ENCODE measurements at places on chromosomes 2 and 18.

GRCh38 chr2:221844212-221845020 lies 272.3 kb upstream of the EPHA4 start:
- DNase-seq: no peak

DNA sequence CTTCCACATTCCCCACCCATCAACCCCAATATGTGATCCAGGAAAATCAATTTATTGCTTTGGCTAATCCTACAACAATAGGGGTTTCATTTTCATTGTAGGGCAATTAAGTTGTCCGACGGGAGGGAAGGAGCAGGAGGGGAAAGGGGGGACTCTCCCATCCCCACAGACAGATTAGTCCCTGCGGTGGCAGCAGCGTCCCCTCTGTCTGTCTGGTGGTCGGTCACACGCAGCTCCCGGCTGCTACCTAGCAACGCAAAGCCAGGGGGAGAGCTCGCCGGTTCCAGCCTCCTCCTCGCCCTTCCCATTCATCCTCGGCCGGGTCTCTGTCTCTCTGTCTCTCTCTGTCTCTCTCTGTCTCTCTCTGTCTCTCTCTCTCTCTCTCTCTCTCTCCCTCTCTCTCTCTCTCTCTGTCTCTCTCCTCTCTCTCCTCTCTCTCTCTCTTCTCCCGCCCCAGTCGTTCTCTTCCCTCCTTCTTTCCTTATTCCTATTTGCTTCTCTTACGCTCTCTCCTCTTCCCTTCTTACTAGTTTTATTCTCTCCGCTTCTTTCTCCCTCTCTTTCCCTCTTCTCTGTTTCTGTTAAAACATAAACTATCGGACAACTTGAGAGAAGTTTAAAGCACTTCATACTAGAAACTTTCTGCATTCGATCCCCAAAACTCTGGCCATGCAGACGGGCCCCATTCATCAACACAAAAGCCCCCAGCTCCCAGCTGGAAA lies 1.2 kb downstream of the LRP2 start:
- no peak for DNase-seq

- DNase-seq: no peak
Measured at GRCh38 chr18:24611075-24611474, 150.6 kb downstream of the HRH4 start.

DNA sequence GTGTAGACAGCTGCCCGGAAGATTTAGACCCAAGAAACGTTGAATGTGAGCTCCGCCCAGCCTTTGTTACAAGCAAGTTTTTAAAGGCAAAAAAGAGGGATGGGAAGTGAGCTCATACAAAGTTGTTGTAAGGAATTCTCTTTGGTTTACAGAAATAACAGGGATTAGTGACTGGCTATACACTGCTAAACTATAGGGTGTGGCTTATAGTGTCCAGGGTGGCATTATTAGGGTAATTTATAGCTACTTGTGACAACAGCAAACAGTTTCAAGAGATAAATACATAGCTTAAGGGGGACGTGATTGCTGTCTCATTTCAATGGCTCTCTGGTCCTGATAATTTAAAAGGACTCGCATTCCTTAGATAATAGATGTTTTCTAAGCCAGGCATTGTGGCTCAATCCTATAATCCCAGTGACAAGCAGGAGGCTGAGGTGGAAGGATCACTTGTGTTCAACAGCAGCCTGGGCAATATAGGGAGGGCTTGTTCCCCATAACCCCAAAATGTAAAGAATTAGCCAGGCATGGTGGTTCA lies 66.5 kb upstream of the TGIF1 start:
- no peak for DNase-seq

- no peak for DNase-seq
Measured at GRCh38 chr18:23853448-23854195, 160.9 kb upstream of the TTC39C start.

GRCh38 chr2:235511187-235511661 lies 17.4 kb downstream of the AGAP1 start:
- no peak for DNase-seq

- no peak for DNase-seq
Measured at GRCh38 chr18:51516478-51517038, 319.1 kb upstream of the MEX3C start.

DNA sequence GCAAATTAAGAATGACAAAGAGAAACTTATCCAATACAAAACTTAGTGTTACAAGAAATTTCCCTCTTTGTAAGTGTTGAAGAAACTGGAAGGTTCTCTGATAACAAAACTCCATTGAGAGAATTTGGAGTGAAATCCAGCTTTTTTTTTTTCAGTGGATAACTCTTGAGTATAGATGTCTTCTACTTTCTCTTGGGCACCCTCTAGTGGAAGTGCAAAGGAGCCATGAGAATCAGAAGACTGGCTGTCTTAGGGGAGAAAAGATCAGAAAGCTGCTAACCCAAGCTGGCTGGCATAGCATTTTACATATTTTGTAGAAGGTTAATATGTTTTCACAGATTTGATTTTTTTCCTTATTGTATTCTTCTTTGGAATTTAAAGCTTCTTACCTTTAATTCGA lies 138.8 kb upstream of the SATB2 start:
- DNase-seq: no peak

DNA sequence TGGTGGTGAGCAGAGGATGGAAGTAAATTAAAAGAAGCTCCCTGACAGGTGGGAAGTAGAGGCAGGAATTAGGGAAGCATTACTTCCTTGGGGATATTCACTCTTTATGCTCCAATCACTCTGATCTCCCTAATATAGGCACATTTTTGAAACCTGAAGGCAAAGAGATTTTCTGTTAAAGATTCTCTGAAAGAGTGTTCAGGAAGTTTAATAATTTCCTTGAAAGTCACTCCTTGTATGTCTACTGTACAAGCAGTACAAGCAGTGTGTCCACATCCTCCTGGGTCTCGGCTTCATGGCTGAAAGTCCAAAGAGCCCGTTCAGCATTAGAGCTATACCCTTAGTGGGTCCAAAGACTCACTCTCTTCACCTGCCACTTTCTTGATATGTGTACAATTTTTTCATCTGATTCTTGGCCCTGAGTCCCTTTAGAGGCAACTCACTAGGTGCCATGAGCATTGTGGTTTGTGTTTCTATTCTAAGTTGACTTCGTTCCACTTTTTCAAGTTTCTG lies 60.2 kb downstream of the AAK1 start:
- no peak for DNase-seq

- DNase-seq: no peak
Measured at GRCh38 chr18:51537487-51537886, 340.0 kb upstream of the MEX3C start.

DNA sequence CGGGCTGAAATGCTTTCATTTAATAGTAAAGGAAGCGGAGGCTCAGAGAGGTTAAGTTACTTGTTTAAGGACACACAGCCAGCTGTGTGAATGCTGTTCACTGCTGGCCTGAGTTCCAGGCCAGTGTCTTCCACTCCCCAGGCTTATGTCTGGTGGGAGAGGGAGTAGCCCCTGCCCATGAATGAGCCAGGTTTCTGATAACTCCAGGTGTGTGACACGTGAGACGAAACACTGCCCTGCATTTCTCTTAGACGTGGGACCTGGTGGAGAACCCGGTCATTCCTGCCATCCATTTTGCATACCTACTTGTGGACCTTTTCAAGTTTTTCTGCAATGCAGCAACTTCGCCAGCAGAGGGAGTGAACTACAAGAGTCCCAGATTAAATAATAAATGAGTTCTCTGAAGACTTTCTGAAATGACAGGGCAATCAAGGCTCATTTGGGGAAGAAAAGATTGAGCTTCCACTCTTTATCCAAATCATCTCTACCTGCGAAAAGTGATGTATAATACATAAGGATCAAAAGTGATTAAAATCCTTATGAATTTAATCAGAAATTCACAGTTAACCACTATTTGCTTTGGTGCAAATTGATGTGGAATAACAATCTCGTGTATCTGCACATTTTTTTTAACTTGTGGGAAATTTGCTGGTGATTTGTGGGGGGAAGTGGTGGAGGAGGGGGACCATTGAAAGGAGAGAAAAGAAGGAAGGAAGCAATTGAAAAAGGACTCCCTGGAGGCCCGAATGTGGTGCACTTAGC lies 79.4 kb upstream of the ASB18 start:
- peak; percentile 29 for DNase-seq

GRCh38 chr2:134181219-134181618 lies 72.7 kb upstream of the MGAT5 start:
- no peak for DNase-seq

- no peak for DNase-seq
Measured at GRCh38 chr18:7789856-7790552, 222.9 kb downstream of the PTPRM start.

DNA sequence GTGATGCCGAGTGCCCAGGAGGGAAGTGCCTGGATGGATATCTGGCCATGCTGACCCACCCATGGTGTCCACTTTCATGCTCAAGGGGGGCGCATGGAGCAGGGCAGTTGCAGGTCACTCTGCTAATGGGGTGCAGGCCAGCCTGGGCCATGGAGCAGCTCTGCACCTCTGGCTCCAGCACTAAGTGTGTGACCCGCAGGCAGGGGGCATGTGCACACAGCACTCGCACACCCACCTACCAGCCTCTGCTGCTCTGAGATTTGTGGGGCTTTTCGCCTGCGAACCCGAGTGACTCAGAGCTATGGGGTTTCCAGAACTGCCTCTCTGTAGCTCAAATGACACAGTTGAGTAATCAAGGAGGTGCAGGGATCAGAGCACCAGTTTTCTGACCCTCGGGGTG lies 66.2 kb downstream of the CYP26B1 start:
- no peak for DNase-seq

GRCh38 chr18:68172842-68173549 lies 541.9 kb downstream of the TMX3 start:
- DNase-seq: no peak

DNA sequence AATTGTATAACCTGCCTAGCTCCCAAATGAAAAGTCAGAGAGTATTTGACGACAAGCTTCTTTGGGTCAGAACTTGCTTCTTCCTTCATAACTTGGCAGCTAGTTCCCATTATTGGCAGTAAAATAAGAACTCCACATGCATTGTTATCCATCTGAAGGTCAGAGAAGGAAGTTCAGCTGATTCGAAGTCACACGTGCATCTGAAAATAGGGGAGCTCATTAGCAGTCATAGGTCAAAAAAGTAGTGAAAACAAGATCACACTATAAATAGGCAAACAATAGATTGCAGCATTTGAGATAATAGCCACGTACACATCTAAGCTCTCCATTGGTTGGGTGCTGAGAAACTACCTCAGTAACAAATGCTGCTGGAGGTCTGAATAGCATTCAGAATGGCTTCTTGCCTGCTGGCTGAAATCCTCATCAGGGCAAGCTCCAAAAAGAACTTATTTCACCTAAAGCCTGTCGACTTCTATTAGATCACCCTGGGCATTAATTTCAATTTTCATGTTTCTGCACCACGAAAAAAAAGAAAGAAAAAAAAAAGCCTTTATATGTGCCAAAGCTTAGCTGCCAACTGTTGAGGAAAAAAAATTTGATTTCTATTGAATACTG lies 1492.9 kb upstream of the CELF4 start:
- no peak for DNase-seq

DNA sequence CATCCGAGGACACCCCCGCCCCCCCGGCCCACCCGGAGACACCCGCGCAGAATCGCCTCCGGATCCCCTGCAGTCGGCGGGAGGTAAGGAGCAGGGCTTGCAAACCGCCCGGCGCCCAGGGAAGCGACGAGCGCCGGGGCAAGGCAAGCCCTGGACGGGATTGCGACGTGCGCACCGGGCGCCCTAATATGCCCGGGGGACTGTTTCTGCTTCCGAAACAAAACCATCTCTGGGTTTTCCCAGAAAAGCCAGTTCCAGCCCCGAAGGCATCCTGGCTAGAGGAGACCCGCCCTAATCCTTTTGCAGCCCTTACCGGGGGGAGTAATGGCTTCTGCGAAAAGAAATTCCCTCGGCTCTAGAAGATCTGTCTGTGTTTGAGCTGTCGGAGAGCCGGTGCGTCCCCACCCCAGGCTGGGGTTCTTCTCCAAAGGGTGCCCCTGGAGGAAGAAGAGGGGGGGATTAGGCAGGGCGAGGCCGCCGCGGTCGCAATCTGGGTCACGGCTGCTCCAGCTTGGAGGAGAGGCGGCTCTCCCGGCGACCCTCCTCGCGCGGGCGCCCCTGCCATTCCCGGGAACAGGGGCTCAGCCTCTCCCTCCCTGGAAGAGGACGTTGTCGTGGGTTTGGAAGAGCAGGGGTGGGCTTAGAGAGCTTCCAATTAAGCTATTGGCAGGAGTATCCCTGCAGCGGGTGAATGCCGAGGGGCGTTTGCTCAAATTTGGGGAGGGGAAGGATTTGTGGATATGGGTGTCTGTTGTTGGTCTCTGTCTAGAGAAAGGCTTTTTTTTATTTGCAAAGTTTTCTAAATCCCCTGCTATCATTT lies 521 bp downstream of the MYCN start:
- no peak for DNase-seq

- DNase-seq: no peak
Measured at GRCh38 chr2:203973000-203973399, 36.4 kb downstream of the ICOS start.

GRCh38 chr2:151056870-151057269 lies 204.8 kb downstream of the RBM43 start:
- no peak for DNase-seq

DNA sequence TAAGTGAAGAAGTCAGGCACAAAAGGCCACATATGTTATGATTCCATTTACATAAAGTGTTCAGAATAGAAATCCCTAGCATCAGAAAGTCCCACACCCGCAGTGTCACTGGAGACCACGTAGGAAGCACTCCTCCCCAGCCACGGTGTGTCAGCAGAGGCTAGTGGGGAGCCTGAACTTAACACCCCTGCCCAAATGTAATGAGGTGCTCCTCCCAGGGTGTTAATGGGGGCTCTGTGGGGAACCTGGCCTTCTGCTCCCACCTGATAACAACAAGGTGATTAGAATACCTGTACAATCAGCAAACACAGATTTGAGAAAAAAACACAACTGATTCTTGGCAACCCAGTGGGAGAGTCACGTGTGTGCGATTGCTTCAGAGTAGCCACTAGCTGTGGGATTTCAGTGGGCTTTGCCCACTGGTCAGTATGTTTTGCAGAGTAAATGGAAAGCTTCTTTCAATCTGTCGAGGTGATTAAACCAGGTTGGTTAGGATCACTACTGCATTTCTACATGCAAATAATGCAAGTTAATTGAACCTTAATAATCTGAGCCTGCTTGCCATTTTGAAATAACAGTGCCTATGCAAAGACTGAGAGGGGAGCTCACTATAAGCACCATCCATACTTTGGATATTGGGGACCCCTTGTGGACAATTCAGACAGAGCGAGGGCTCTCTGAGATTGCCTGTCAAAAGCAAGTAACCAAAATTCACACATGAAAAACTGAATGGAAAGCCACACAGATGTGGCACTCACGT lies 20.6 kb upstream of the ATRAID start:
- no peak for DNase-seq

DNA sequence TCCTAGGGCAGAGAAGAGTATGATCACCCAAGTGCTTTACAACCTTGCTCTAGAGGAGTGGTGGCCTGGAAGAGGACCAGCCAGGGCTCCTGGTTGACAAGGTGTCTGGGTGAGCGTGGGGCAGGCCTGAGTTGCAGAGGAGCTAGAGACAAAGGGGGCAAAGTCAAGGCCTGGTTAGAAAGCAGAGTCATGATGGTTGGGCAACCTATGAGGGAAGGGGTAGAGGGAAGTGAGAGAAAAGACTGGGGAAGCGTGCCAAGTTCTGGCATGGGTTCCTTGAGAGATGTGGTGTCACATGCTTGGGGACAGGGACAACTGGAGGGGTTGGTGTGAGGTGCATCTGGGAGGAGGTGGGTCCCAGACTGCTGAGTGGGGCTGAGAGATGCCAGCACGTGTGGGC lies 13.5 kb downstream of the ZFP36L2 start:
- no peak for DNase-seq

- DNase-seq: no peak
Measured at GRCh38 chr2:238602223-238602960, 175.7 kb downstream of the ASB1 start.

- DNase-seq: no peak
Measured at GRCh38 chr2:239765076-239765845, 259.9 kb downstream of the NDUFA10 start.

- DNase-seq: no peak
Measured at GRCh38 chr2:43461453-43462073, 134.3 kb downstream of the THADA start.

All from stimulated activated CD8-positive, alpha-beta memory T cell treated with anti-CD3 and anti-CD28 coated beads, Interleukin-7, amount 100 ng/mL, for 4 hours (primary cell).